ENCODE measurements at places on chromosomes 13 and 19.

GRCh38 chr13:101080616-101081015 is 335.7 kb downstream of the NALCN start:
- DNase-seq, result no peak

- DNase-seq, result peak; percentile 49
Observed at GRCh38 chr19:12840091-12841079, 2.1 kb downstream of the MAST1 start.

DNA sequence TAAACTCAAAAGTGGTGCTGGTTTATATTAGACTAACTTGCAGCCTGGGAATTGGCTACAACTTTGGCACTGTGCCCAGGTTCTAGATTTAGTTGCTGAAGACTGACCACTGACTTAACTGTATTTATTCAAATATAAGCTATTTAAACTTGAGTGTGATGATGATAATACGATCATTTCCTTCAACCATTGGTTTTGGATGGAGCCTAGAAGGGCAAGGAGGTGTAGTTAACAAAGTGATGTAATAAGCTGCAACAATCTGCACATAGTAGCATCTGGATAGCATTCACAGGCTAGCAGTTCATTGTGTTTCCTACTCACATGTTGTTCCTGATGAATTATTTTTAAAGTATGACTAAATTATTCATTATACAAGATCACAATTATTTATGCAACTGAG is 55.2 kb upstream of the DACH1 start:
- DNase-seq, result peak; percentile 27

GRCh38 chr13:50616101-50616500 is 227.4 kb downstream of the DLEU7 start:
- DNase-seq, result no peak

GRCh38 chr19:43807651-43808050 is 5.4 kb upstream of the LYPD5 start:
- DNase-seq, result no peak

GRCh38 chr19:913080-913748 is at the start of gene R3HDM4:
R3HDM4 (minus strand) TSS chr19:913219; CDS start chr19:913157, 62 bp downstream.
- peak; percentile 43 for DNase-seq

- DNase-seq, result peak; percentile 19
Observed at GRCh38 chr13:109869312-109870237, 83.2 kb upstream of the IRS2 start.

- no peak for DNase-seq
Observed at GRCh38 chr13:39600766-39601165, 2.2 kb downstream of the LHFPL6 start.

GRCh38 chr19:58182577-58182988 is 278 bp upstream of the ZNF274 start:
- no peak for DNase-seq

DNA sequence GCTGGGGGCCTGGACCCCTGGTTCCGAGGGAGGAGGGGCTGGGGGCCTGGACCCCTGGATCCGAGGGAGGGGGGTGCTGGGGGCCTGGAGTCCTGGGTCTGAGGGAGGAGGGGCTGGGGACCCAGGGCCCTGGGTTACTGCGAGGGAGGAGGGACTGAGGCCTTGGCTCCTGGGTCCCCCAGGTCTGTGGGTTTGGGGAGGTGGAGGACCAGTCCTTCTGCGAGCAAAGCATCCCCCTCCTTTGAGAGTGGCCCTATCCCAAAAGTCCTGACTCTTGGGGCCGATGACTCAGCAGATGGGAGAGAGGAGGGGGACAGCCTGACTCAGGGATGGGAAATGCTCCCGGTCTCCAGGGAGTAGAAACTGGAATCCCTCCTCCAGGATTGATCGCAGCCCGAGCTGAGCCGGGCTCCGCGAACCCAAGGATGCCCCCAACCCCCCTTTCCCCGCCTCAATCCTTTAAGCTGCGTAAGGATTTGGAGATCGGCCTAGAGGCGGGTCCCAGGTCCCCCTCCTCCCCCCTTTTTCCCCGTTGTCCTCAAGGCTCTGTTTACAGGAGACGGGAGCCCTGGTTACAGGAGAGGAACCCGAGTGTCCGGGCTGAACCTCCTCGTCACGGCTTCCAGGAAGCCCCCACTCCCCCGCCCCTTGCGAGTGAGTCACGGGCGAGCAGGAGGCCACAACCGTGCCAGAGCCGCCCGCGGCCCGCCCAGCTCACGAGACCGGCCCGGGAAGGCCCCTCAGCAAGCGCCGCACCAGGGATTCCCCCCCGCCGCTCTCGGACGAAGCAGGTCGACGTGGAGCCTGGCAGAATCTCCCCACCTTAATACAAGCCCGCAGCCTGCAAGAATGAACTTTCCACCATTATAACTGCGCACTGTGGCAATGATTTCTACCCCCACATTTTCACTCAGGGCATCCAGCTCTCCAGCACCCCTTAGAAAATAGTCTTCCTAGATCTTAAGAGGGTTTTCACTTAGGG is 3.0 kb upstream of the ZFP36 start:
- DNase-seq, result peak; percentile 91

- peak; percentile 98 for DNase-seq
Observed at GRCh38 chr19:44741841-44742329, 6.6 kb upstream of the BCL3 start.

DNA sequence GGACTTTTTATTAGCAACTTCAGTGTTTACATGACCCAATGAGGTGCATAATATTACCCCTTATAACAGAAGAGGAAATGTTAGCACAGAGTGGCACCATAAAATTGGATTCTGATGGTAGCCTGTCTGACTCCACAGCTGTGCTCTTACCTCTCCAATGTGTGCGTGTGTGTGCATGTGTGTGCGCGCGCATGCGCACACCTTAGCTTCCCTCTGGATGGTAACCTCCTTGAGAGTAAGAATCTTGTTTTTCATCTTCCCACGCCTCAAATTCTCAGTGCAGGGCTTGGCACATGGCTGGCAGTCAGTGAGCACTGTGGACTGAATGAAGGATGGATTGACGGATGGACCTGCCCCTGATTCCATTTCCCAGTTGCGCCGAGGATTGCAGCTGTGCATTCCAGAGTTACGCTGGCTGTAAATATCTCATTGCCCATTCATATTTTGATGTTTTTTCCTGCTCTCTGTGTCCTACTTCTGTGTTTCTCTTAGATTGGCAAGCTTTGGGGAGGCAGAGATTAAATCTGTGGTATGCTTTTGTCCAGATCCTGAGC is 99.2 kb upstream of the WASF3 start:
- DNase-seq, result no peak

DNA sequence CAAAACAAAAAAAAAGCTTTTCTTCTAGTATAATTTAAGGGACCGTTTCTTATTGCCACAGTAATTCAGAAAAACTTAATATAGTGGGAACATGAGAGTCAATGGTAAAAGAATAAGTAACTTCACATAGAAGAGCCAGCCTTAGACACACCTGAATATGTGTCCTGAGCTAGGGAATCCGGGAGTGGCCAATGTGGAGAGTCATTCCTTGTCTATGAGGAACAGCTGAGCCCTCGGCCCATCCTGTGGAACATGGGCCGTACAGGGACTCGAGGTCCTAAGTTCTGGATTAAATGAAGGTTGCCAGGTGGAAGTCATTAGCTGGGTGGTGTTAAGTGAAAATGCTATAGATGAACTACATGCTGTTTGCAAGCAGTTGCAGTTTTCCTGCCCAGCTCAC is 32.2 kb downstream of the EFNB2 start:
- DNase-seq, result no peak

All from NCI-H460 (cell line).